NCI-H2171 (cell line): ENCODE measurements at places on chromosomes 12 and 14.

- no peak for DNase-seq
These were observed 200.3 kb downstream of the KTN1 start for GRCh38 chr14:55780156-55780946.

- DNase-seq = no peak
These were observed 10.1 kb downstream of the MYRFL start for GRCh38 chr12:69835081-69835480.

DNA sequence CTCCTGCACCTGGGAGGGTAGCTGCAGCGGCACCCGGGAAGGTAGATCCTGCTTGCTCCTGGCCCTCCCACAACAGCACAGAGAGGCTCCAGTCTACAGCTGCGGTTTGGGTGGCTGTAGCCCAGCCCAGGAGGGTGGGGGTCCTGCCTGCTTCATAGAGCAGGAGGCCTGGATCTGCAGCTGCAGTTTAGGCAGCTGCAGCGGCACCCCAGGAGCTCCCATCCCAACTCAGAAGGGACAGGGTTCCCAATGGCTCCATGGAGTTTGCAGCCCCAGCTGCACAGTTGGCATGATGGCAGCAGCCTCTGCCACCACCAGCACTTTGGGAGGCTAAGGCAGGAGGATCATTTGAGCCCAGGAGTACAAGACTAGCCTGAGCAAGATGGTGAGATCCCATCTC lies 38.5 kb downstream of the TIMELESS start:
- no peak for DNase-seq

DNA sequence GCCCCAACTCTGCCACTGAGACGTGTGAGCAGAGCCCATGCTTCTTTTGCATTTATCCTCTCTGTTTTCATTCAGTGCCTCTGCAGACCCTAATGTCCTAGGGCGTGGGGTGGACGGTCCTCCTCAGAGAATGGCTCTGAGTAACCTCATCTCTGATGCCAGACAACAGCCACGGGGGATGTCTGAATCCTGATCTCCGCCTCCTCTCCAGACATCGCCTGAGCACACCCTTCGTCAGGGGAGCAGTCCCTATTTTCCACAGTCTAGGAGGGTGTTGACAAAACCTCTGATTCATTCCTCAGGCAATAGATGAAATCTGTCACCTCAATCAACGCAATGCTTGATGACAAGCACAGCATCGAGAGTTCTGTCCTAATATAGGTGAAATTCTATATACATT lies 109.2 kb upstream of the DYRK2 start:
- no peak for DNase-seq

GRCh38 chr12:108905725-108906124 lies 25.8 kb downstream of the DAO start:
- DNase-seq = no peak

- DNase-seq = no peak
These were observed 89.2 kb downstream of the BCL2L14 start for GRCh38 chr12:12159988-12160387.

DNA sequence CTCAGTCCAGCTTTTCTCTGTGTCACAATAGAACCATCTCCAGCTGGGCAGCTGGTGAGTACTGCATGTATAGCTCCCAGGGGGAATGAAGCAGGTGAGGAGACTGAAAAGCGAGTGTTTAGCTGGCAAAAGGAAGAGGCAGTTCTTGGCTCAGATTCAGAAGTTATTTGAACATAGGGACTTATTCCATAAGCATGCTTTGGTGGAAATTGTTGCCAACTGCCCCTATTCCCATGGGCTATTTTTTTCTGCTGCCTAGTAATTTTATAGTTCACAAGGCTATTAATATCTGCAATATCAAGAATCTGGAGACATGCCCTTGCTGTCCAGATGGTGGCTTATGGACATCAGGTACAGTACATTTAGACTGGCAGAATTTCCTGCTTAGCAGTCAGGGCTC lies 1112.7 kb downstream of the LRFN5 start:
- peak; percentile 98 for DNase-seq

GRCh38 chr12:98697209-98697608 lies 52.1 kb downstream of the APAF1 start:
- DNase-seq = no peak

DNA sequence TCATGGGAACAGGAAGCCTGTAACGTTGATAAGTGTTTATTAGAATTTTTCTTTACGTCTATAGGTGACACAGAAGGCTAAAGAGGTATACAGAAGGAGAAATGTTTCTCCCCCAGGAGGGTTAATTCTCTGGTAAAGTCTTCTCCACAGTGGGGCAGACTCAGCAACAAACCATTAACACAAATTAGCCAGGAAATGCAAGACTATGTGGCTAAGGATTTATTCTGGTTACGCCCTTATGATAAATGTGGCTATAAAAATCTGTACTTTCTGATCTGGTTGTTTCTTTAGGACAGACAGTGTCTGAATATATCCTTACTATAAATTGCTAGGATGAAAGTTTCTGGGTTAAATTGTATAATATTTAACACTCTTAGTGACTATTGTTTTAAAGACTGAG lies 423.3 kb downstream of the FLRT2 start:
- no peak for DNase-seq

GRCh38 chr14:41280745-41281144 lies 325.9 kb upstream of the LRFN5 start:
- DNase-seq = no peak

- no peak for DNase-seq
These were observed 315.3 kb downstream of the MED13L start for GRCh38 chr12:115962216-115962615.

DNA sequence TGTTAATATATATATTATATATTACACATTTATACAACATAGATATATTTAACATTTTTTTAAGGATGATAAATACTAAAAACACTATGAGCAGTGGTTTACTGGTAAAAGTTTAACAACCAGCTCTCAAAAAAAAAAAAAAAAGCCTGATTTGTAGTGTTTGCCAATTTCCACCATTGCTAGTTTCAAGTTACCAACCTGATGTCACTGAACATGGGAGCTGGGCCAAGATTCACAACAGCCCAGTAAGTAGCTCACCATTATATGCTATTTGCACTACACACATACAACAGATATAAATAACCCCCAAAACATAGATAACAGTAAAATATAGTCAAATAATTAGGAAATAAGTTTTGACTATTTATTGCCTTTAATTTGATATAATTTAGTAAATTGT lies 28.9 kb upstream of the TMX1 start:
- peak; percentile 87 for DNase-seq

DNA sequence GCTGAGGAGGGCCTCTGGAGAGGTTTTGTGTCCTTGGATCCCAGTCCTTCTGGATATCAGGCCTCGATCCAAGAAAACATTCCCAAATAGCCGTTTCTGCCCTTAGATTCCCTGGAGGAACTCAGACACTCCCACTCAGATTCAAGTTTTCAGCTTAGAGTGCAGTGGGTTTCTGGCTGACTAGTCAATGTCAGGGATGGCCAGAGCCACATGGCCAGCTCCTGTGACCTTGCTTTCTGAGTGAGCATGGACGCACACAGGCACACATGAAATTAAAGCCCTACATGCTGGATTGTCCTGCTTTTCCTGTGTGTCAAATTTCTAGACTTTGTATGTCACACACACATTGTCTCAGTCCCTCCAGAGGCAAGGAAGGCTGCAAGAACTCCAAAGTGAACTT lies 86.2 kb downstream of the TNFAIP2 start:
- no peak for DNase-seq

GRCh38 chr12:60693019-60693626 lies 1097.3 kb downstream of the SLC16A7 start:
- DNase-seq = no peak

- no peak for DNase-seq
These were observed 268.3 kb downstream of the TMTC2 start for GRCh38 chr12:82955043-82955442.

- DNase-seq = no peak
These were observed 10.2 kb downstream of the DLST start for GRCh38 chr14:74891870-74892269.

DNA sequence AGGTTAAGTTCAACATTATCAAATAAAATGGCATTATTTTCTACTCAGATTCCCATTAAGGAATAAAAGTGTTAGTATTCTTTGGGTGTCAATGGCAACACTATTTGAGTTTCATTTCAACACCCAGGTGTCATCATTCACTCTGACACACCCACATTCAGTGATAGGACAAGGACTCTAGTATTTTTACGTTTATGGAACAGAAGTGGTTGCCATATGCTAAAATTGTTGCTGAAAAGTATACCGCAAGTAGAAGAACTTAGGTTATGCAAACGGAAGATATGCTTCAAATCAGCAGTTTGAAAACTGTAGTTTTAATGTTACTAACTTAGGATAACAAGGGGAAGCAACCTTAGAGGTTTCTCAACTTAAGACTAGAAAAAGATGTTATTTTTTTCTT lies 20.0 kb upstream of the SGPP1 start:
- no peak for DNase-seq

GRCh38 chr12:53053218-53054111 lies 3.6 kb downstream of the TNS2 start:
- DNase-seq = peak; percentile 75

GRCh38 chr12:100753837-100754236 lies 40.7 kb upstream of the ANO4 start:
- no peak for DNase-seq

DNA sequence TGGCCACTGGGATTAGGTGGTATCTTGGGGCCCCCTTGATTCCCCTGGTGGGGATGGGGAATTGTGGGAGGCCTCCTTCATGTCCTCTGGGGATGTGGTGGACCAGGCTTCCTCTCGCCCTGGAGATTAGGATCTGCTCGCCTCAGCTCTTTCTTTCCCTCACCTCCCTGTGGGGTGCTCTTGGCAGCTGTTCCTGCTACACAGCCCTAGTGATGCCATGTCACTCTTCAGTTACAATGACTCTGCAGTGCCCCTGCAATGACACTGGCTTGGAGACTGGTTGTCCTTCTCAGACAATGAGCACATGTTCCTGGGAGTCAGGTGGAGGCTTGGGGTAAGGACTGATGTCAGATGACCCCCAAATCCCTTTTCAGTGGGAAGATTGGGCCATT lies 83.9 kb downstream of the ADCK1 start:
- peak; percentile 39 for DNase-seq

DNA sequence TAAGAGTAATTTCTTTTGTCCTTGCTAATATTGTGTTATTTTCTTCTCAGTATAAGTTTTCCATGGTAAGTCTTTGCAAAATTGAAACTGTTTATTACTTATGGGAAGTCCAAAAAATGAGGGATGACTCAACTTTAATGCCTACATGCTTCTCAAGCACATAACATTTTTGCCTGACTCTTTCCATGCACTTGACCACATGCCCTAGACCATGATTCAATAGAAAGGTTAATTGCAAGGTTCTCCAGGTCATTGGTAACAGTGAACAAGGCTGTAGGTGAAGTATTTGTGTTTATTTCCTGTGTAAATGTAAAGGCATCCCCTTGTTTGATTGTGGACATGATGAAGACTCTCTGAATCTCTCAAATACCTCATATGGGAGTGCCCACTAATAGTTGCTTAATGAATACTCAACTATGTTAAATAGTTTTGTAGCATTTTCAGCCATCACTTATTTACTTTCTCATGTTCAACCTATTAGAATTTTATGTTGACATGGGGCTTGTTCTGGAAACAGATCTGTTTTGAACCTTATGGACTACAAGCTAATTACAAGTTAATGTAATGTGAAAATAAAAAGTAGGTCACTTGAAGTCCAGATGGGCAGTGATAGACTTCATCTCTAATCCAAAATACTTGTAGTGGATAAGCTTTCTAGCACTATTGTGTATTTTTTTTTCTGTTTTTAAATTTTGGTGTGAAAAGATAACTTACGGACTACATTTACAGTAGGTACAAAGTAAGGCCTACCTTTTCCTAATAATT lies 131.7 kb downstream of the TMTC2 start:
- DNase-seq = no peak

- no peak for DNase-seq
These were observed 27.8 kb downstream of the FBXL14 start for GRCh38 chr12:1566449-1567135.

DNA sequence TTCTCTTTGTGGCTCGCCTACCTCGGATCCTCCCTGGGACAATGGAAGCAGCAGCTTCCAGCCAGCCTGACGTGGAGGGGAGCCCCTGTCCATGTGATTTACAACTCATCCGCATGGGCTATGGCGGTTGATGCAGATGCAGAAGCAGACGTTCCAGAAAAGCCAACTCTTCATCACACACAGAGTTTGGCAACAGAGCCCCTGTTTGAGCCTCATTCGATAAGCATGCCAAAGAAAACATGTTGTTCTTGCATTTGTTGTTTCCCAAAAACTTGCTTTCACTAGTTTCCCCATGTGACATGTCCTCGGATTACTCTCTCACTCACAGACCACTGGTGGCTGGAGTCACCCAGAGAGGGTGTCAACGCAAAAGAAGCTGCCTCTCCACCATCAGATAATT lies 16.4 kb upstream of the TC2N start:
- DNase-seq = no peak

DNA sequence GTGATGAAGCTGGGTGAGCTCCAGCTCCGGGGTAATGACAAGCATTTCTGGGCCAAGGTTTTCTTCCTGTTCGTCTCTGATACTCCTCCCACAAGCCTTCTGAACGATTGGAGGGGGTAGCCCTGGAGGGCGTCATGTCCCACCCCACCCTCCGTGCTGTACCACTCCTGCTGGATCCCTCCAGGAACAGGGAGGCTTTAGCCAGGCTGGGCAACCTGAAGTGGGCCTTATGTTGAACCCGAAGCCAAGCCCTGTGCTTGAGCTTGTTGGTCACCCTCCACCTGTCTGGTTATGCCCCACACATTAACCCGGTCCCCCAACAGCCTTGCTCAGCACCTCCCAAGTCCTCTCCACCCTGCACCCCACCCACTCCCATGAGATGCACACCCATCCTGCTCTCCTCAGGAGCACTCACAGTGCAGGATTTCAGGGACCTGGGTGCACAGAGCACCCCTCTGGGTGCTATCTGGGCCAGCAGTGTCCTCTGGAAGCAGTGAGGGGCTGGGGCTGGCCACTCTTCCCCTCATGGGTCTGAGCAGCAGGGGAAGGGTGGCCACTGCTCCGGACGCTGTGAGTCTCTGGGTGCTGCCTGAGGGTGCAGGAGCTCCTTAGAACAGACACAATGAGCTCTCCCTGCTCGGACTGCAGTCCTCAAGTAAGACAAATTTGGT lies 6.8 kb upstream of the KRT83 start:
- DNase-seq = no peak

DNA sequence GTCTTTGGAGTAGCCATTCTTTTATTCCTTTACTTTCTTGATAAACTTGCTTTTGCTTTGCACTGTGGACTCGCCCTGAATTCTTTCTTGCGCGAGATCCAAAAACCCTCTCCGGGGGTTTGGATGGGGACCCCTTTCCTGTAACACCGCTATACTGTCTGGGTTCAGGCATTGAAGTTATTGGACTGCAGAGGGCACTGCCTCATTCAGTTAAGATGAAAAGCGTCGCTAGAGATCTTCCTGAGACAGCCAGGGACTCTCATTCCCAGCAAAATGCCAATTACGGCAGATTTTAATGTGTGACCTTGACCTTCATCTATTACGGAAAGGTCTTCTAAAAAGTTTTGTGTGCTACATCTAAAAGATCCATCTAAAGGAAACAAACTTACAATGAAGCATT lies 17.3 kb upstream of the RIMKLB start:
- DNase-seq = no peak

- no peak for DNase-seq
These were observed 115.6 kb downstream of the CALM1 start for GRCh38 chr14:90512329-90512991.

GRCh38 chr14:59344691-59345455 lies 120.3 kb downstream of the GPR135 start:
- no peak for DNase-seq
